COR-L47 (cell line): ENCODE measurements at places on chromosomes 3 and 15.

DNA sequence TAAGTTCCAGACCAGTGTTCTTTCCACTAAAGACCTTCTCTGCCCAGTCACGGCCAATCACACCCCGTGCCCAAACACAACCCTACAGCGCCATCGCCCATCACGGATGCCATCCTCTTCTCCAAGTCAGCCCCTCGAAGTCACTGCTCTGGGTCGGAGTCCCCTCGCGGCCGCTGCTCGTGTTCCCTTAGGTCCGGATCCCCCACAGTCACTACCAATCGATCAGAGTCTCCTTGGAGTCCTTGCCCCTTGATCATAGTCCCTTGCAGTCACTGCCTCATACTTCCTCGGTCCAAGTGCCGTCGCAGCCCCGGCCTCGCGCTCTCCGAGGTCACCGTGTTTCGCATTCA, 461 bp downstream of the PCYT1A start:
- peak; percentile 25 for DNase-seq

DNA sequence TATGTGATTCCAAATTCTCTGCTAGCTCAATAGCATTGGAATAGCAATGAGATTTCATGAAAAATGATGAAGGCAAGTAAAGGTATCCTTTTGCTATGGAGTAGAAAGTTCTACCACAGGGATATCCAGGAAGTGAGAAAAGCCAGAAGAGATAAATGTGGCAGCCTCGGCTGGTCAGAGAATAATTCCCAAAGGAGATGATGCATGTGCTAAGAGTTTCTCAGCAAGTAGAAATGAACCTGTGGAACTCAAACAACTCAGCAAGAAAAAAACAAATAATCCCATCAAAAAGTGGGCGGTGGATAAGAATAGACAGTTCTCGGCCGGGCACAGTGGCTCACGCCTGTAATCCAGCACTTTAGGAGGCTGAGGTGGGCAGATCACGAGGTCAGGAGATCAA, 38.2 kb downstream of the ALS2CL start:
- no peak for DNase-seq

GRCh38 chr3:194165271-194166018, 29.5 kb downstream of the HES1 start:
- DNase-seq, result no peak

DNA sequence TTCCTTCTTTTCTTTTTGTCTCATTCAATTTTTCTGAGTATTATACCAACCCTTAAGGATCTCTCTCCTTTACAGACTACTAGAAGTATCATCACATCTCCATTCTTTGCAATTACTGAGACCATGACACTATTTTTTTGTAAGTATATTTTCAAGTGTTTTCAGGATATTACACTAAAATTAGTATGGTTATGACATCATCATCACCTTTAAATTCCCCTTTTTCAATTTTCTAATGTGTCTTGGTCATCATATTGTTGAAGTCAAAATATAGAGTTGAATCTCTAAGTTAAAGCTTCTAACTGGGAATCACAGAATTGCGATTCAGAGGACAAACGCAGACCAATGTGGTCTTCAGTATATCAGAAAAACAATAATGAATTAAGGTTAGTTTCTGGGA, 1475.1 kb downstream of the OTOL1 start:
- no peak for DNase-seq

- no peak for DNase-seq
These were observed 557 bp downstream of the ELL3 start for GRCh38 chr15:43776101-43776717.

DNA sequence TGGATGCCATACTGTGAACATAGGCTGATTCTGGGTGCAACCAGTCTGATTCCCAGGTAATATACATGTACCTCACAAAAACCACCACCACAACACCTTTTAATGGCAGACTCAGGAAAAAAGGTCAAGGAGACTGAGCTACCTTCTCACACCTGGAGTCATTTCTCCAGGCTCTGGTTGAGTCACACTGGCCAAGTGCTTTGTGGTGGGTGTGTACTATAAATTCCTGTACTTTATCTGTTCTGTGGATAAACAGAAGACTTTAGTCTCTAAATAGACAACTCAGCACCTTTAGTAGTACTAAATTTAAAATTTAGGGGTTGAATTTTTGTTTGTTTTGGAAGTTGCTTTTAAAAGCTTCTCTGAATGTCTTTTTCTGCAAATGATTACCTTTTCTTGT, 46.7 kb downstream of the TOP2B start:
- DNase-seq, result no peak

DNA sequence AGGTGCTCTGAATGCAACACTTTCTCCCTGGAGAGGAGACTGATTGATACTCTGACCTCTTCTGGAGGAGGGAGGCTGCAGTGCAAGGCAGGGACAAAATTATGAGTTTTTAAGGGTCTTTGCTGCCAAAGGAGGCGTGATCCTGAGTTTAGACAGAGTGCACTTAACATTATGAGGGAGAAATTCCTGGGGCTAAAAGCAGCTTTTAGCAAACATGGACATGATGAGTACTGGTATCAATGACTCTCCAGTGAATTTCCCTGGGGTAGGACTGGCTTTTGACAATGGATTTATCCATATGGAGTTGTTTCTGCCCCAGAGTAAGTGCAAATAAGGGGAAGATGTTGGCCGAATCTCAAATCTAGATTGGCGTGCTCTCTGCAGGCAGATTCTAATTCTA, 133.1 kb downstream of the THSD4 start:
- DNase-seq, result no peak

DNA sequence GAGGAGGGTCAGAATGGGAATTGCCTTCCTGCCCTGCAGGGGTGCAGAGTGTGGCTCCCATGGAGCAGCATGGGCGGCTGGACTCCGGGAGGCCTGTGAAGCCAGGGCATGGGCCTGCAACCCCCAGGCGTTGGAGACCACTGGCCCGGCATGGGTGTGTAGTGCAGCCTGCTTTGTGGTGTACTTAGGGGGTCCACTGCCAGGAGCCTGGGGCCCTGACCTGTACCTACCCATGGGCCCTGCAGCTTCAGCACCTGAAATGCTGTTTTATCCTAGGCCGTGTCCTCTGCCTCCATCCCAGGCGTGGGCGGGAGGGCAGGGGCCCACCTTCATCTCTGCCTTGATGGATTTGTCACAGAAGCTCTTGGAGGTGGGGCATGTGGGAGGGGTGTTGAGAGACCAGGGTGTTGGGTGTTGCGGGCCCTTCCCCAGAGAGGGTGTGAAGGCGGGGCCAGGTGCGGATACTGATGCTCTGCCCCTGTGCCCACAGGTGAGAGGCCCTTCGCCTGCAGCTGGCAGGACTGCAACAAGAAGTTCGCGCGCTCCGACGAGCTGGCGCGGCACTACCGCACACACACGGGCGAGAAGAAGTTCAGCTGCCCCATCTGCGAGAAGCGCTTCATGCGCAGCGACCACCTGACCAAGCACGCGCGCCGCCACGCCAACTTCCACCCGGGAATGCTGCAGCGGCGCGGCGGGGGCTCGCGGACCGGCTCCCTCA, 45.0 kb downstream of the KLF13 start:
- DNase-seq, result no peak

- DNase-seq, result no peak
These were observed 246.7 kb upstream of the CBLB start for GRCh38 chr3:106115557-106115956.

- peak; percentile 16 for DNase-seq
These were observed 25.2 kb downstream of the OXNAD1 start for GRCh38 chr3:16290007-16290826.

GRCh38 chr15:68603951-68604350, 25.2 kb downstream of the CORO2B start:
- no peak for DNase-seq

DNA sequence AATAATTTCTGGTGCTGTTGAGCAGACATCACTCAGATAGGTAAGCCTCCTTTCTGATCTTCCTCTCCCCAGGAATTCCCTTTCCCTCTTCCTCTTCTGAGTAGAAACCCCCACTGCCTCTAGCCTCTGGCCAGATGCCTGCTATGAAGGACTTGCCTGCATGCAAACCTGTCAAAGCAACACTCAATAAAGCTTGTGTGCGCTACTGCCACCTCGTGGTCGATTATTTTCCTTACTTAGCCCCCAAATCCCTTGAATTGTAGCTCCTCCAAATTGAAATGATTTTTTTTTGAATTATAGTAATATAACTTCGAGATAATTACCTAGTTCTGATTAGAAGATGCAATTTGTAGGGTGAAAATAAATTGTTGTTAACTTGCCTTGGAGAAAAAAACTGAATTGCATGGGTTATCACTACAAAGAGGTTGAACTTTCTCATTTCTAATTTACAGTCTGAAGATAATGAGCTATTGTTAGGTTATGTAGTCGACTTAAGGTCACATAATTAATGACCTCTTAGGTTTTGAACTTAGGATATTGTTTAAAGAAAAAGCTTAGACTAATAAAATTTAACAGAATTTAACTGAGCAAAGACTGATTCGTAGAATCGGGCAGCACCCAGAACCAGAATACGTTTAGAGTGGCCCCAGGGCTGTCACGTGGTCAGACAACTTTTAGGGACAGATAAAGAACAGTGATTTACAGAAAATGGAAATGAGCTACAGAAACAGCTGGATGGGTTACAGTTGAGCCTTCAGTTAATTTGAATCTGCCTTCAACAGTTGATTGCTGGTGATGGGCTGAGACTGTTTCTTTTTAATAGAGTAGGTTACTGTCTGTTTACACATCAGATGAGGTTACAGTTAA, 269.3 kb downstream of the ARPP21 start:
- DNase-seq, result peak; percentile 30

DNA sequence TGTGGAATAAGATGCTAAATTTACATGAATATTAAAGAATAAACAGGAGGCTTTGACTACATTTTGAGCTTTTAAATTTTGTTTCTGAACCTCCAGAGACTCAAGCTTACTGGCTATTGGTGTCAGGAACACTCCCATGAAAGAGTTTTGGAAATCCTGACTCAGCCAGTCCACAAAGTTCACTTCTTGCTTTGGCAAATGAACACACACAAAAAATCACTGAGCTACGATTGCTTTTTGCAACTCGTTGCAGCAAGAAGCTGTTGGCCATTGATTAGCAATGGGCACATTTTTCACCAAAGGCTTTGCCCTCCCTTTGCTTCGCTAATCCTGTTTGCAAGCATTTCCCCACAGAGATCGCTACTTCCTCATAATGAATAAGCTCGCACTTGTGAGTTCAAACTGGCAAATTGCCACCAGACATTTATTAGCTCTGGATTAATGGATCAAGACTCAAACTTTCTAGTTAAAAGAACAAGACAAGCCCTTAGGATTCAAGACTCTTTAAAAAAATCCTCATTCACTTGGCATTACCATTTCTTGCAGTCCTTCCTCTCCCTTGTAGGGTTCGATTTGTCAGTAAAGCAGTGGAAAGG, 343.2 kb upstream of the ONECUT1 start:
- DNase-seq, result no peak

- DNase-seq, result no peak
These were observed 10.4 kb upstream of the CCDC14 start for GRCh38 chr3:123971406-123971805.

DNA sequence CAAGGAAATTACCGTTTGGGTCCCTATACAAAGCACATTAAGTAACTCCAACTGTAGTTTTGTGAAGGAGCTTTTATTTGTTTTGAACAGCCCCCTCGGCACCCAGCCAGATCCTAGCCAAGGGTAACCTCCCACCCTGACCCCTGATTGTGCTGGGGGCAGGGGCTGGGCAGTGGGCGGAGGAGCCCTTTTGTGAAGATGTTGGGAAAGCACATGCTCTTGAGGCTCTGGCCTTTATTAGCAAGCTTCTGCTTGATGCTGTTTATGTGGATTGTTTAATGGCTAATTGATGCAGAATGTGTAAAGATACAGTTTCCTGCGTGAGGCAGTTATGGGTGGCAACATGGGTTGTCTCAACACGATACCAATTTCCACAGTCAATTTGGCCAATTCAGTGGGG, 136.5 kb downstream of the MAP2K5 start:
- peak; percentile 8 for DNase-seq

GRCh38 chr15:97522347-97522746, 438.2 kb upstream of the ARRDC4 start:
- DNase-seq, result no peak

DNA sequence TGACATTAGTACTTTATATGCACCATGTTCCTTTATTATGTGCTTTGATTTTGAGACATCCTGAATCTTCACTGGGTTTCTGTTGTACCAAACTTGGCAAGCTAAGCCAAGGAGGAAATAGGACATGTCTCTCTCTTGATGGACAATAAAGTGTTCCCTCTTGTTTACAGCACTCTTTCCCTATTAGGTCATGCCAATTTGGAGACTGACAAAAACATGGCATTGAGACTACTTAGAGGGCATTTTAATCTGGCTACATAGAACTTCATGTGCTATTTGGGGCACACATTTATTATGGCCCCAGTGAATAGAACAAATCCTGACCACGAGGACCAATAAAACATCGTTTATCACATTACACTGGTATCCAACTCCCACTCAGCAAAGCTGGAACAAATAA, 85.3 kb upstream of the TNFSF10 start:
- no peak for DNase-seq

GRCh38 chr3:102113421-102114041, 264.2 kb downstream of the NFKBIZ start:
- DNase-seq, result no peak

DNA sequence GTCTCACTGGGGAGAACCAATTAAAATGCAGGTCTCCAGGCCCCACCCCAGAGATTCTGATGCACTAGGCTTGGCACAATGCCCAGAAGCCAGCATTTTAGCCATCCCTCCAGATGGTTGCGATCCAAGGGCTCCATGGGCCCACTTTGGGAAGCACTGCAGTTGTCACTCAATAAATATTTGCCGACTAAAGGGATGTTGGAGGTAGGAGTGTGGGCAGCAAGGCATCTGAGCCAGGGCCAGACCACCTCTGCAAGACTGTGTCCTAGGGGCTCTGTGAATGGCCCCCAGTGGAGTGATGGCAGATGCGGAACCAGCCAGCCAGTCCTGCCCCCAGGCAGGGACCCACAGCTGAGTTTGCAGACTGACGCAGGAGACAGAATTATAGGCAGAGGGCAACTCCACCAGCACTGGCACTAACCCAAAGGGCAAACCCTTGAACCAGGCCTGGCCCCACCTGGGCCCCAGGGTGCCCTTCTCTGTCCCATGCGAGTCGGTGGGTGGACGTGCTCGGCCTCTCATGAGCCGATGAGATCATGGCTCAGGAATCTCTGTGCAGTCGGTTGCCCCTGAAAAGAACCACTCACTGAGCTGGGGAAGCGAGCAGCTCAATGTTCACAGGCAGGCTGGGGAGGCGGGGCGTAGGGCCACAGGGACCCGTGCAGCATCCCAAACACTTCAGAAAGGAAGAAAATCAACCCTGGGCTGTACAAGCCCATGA, 49.7 kb downstream of the SEMA5B start:
- peak; percentile 32 for DNase-seq

DNA sequence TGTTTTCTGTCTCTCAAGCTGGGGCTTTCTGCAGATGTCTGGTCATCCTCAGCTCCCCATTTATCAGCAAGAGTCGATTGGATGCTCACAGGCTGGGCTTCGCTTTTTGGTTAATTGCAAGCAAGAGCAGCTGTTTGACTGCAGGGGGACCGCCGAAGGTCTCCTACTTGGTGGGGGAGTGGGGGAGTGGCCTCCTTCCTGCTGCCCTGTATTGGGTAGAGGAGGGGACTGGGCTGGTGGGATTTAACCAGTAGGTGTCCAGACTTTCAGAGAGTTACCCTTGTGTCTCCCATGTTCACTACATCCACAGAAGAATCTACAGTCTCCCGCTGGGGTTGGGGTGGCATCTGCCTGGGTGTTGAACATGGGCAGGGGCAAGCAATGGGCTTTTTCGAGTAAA, 78.7 kb downstream of the PLXNA1 start:
- no peak for DNase-seq
